Right ventricle myocardium superior (tissue), 1 donor: ENCODE measurements at places on chromosomes 5 and 9. TPM values are rescaled to one million over a fixed set of nuclear protein-coding genes. Genes with fewer than 3 reads are reported as not detected.

The TNFSF8 gene
- total RNA-seq, result 0.46 TPM

DNA sequence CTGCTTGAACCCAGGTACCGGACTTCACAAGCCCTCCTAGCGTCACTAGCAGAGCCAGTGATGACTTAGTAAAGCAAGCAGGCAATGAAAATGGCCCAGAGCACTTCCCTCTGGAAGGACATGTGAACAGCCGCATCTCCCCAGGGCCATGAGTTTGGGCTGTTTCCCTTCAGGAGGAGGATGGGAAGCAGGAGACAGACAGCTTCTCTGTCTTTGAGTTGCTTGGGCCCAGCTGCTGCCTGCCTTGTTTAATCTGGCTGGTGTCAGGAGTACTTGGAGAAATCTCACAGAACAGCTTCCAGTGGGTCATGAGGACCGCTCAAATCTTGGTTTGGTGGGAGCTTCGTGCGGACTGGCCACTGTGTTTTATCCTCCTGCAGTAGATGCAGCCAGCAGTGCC lies 25.4 kb upstream of the WWC1 start:
- DNase-seq, result peak; percentile 56

DNA sequence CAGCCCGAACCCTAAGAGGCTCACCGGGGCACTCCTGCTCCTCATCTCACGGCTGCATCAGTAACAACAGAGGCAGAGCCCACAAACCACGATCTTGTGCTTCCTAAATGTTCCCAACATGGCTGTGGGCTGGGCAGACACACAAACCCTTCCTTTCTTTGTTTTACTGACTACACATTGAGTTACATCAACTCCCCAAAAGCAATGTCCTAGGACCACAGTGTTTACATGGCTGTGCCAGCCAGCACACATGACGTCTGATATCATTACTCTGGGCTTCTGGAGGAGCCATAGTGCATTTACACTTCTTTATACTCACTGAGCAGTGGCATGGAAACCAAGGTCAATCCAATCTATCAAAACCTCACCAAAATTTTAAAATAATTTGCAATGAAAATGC lies 101.4 kb downstream of the LHFPL2 start:
- DNase-seq, result no peak

The PCDHGB3 gene
- 7.6 TPM for total RNA-seq

DNA sequence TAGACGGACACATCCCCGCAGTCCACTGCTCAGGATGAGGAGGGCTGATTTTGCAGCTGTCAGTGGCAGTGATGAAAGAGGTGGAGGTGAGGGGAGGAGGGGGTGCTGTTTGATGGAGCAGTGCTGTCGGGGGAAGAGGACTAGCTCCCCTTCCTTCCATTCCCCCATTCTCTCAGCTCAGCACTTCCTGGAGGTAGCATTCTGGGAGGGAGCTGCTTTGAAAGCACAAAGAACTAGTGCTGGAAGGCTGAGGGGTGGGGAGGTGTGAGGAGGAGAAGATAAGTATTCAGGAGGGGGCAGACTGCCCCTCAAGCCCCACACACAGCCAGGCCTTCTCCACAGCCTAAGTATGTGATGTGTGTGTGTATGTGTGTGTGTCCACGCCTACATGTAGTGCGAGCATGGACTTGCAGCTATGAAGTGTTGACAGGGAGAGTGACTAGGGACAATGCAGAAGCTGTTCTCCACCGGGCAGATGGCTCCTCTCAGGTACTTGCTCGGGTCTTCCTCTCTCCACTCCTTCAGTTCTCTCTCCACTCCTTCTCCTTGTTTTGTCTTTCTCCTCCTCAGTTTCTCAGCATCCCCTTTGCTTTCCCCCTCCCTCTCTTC lies 65.5 kb upstream of the HSPA9 start:
- DNase-seq, result no peak

DNA sequence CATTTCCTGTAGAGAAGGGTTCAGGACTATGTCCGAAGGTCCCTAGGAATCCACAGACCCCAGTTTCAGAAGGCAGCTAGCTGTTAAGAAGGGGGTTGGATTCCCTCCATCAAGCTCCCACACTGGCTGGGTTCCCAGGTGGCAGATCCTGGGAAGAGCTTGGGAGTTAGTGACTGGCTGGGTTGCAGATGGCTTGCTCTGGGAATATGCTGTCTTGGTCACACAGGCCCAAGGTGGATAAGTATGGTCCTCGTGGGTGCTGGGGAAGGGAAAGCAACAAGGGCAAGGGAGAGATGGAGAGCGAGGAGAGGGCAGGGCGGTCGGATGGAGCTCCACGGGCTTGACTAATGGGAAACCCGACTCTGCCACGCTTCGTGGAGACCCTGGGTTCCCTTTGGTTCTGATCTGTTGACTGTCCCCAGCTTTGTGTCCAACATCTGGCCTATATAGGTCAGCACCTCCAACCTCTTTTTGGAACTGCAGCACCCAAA lies 17.4 kb downstream of the SH3PXD2B start:
- no peak for DNase-seq

DNA sequence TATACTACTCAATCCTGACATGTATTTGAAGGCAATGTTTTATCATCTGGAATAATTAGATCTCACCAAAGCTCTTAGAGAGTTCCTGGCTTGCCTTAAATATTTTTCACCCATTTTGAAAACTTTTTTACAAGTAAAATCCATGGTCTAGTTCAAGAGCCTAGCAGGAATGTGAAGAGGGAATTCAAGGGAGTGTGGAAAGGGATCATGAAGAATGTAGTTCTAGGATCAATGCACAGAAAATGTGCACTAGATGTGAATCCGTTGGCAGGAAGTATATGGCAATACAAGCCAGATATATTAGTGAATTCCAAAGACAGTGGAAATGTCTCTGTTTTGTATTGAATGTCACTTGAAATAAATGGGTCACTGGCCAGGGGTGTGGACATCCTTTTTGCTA lies 167.9 kb upstream of the MOCS2 start:
- no peak for DNase-seq
